ENCODE measurements at places on chromosomes 1 and 21. TPM values are rescaled to one million over a fixed set of nuclear protein-coding genes. Genes with fewer than 3 reads are reported as not detected.

Gene OR2L8
- total RNA-seq, result not detected

Gene PGLYRP3
- total RNA-seq, result not detected

- H3K36me3 ChIP-seq, result no peaks in the 10 kb centered on the region
- no peak overlapping the region for H3K27ac ChIP-seq
- H3K4me1 ChIP-seq, result no peaks in the 10 kb centered on the region
- no peak overlapping the region for H3K4me3 ChIP-seq
- DNase-seq, result no peak
These were observed 189.0 kb upstream of the ZRANB2 start for GRCh38 chr1:71269818-71270217.

GRCh38 chr1:53661496-53661895 lies 77.5 kb downstream of the GLIS1 start:
- no peaks in the 10 kb centered on the region for H3K27me3 ChIP-seq
- no peaks in the 10 kb centered on the region for H3K36me3 ChIP-seq
- no peak for DNase-seq
- no peaks in the 10 kb centered on the region for H3K4me1 ChIP-seq
- H3K4me3 ChIP-seq, result no peak overlapping the region

GRCh38 chr1:117466761-117467160 lies 99.5 kb downstream of the MAN1A2 start:
- H3K4me1 ChIP-seq, result no peaks in the 10 kb centered on the region
- no peaks in the 10 kb centered on the region for H3K36me3 ChIP-seq
- no peaks in the 10 kb centered on the region for H3K27me3 ChIP-seq

DNA sequence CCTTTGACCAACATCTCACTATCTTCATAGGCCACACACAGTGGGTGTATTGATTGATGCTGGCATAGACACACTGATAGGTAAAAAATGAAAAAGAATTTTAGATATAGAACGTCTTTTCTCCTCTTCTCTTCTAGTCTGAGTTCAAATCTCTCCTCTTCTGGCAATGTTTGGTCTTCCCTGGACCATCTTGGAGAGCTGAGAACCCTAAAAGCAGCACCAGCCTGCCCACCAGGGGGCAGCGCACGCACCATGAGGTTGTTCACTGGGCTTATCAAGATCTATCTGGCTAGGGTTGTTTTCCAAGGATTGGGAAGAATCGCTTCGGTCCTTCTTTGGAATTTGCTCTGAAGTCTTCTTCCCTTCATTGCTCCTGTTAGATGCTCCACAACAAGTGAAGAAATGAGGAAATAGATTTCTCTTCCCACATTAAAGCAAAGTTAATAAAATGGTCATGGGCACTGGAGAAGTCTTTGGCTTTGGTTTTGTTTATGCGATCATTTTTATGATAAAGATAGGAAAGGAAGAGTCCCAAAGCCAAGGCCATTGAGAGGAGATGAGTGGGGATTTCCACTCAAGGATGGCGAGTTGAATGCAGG lies 104.0 kb upstream of the OLIG2 start:
- H3K27ac ChIP-seq, result no peak overlapping the region
- H3K4me1 ChIP-seq, result no peaks in the 10 kb centered on the region
- no peaks in the 10 kb centered on the region for H3K27me3 ChIP-seq
- no peak overlapping the region for H3K4me3 ChIP-seq
- DNase-seq, result no peak
- H3K36me3 ChIP-seq, result no peaks in the 10 kb centered on the region

DNA sequence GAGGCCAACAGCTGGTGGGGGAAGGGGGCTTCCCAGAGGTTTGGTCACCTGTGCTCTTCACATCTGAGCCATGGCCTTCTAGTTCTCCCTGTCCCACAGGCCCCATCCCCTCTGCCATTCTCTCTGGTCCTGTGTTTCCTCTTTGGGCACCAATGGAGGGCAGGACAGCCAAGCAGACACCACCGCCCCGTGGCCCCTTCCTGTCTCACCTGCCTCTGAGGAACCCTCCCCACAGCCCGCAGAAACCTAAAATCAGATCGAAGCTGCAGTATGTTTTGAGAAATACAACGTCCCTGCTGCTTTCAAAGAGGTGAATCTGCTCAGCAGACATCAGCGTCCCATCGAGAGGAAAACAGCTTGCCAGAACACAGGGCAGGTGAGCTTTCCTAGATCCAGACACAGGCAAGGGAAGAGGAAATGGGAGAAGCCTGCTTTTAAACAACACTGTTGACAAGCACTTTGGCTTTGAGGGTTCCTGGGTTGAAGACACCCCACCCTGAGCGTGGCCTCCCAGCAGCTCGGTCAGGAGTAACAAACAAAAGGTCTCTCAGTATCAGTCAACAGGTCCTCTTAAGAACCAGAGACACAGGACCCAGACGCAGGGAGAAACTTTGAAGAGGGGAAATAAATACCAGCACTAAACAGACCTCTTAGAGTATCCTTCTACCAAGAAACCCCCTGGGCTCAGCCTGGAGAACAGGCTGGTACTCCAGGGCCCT lies 2.3 kb downstream of the PANK4 start:
- DNase-seq, result no peak
- H3K36me3 ChIP-seq, result peaks cover 26% of the 10 kb centered on the region
- no peak overlapping the region for H3K4me3 ChIP-seq
- peaks cover 42% of the 10 kb centered on the region for H3K4me1 ChIP-seq
- no peak overlapping the region for H3K27ac ChIP-seq

All from ascending aorta (tissue), 2 donors.